ENCODE measurements at places on chromosomes 2 and 18.
A peak's percentile ranks its signal among the peaks of the same experiment; 100 is the strongest.

- DNase-seq, result no peak
Observed at GRCh38 chr2:149692961-149693396, 105.4 kb upstream of the MMADHC start.

DNA sequence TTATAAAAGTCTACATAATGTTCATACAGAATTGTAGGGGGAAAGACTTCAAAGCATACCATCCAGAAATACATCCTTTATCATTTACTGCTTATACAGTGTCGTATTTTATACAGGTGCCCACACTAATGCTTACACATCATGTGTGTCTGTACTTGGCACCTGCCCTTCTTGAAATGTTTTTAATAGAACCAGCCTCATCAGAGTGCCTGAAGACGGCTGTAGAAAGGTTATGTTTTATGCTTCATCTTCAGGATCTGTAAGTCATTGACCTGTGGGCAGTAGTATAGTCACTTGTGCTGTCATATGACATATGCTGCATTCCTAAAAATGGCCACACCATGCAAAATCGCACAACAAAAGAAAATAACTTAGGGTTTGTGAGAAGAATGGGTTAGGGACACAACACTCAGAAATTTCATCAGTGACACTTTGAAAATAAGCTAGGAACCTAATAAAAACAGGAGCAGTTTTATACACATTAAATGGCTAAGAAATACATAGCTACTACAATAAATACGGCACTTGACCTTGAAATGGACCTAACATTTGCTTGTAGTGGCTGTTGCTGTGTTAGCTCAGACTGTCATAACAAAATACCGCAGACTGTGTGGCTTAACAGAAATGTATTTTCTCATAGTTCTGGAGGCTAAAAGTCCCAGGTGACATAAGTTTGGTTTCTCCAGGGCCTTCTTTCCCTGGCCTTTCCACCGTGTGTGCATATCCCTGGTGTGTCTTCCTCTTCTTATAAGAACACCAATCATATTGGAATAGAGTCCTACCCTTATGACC, 112.6 kb downstream of the CERS6 start:
- no peak for DNase-seq

DNA sequence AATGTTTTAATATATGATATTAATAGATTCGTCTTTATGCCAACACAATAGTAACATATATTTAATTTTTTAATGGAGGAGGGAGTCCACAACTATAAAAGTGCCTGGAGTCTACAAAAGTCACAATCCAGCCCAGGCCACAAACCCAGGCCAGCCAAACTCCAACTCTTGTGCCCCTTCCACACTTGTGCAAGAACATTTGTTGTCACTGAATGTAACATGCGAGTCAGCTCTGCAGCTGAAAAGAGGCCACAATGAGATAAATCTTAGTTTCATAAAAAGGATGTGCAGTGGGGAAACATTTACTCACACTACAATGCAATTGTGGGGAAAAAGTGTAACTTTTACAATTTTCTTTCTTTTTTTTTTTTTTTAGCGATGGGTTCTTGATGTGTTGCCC, 110.8 kb downstream of the MCFD2 start:
- DNase-seq, result no peak

GRCh38 chr2:45332094-45332493, 279.0 kb downstream of the SRBD1 start:
- DNase-seq, result no peak

- peak; percentile 95 for DNase-seq
Observed at GRCh38 chr18:49491857-49492693, 5.0 kb upstream of the C18orf32 start.

DNA sequence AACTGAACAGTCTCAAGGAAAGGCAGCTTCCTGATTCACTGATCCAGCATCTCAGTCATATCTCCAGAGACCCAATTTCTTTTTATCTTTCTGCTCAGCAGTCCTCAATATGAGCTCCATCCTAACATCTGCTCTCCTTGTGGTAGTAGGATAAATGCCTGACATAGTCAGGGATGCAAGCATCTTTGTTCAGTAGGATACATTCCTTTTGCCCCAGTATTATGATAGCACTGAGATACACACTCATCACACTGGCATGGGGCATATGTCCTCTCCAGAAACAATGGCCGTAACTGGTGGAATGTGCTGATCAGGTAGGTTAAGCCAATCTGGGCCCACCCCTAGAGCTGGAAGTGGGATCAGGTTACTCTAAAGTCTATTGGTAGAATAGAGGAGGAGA, 207.2 kb downstream of the ETAA1 start:
- DNase-seq, result no peak

- DNase-seq, result no peak
Observed at GRCh38 chr2:186486651-186487647, 889 bp downstream of the ZC3H15 start.

GRCh38 chr2:111930875-111931274, 32.5 kb downstream of the MERTK start:
- no peak for DNase-seq

DNA sequence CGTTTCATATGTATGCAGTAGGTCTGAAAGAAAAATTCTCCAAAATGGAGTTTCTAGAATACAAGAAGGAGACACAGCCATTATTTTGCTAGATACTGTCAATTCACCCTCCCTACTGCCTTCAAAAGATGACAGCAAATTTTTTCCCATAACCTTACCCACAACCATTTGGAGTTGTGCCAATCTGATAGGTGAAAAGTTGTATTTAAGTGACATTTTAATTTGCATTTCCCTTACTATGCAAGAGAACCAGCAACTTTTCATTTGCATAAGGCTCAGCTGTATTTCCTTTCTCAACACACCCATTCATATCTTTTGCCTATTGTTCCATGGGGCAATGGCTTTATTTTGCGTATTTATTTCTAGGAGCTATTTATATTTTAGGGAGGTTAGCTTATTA, 31.4 kb upstream of the IL18RAP start:
- no peak for DNase-seq

DNA sequence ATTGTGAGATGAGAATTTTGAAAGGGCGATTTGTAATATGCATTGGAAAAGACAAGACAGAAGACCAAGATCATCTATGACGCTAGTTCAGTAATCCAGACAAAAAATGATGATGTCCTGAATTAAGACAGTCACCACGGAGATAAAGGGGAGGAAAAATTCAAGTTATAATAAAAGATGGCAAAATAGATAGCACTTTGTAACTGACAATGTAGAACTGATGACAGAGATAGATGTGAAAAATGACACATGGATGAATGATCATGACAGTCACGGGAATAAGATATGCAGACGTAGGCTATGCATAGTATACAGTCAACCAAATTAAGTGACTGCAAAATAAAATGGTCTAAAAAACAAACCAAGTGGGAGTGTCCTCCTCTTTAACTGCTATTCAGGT, 59.2 kb downstream of the SRBD1 start:
- DNase-seq, result no peak

DNA sequence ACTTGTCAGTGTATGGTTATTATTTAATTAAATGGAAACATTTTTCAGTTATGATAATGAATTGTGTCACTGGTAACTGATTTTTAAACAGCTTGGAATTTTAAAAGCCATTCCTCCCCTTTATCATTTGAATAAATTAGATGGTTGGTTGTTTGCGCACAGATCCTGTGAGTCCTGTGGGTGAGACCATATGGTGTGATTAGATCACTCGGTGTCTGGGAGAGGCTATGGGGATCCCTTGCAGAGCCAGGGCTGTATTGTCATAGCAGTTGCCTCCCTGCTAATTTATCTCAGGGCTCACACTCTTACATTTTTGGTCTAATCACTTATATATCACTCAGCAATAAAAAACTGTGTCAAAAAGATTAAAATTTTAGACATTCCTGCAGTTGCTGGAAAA, 133.5 kb downstream of the ASXL3 start:
- no peak for DNase-seq

- no peak for DNase-seq
Observed at GRCh38 chr2:26883956-26884355, 36.0 kb downstream of the DPYSL5 start.

- DNase-seq, result no peak
Observed at GRCh38 chr2:241554610-241555322, 3.8 kb upstream of the BOK start.

DNA sequence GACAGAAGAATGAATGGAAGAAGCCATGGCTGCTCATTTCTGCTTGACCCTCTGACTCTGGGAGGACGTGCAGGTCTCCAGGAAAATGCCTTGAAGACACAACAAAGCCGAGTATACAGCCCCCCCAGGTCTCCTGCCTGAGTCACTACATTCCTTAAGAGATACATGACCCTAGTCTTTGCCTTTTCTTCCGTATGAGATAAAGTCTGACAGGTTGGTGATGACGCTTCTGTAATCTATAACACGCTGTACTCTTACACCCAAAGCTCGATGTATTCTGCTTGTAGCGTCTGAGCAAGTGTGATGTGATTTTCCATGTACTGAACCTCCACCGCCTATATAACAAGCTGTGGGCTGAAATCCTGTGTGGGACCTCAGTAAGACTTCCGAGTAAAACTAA, 77.3 kb downstream of the KCTD1 start:
- DNase-seq, result no peak

GRCh38 chr2:11873356-11874154, 127.1 kb downstream of the LPIN1 start:
- no peak for DNase-seq

DNA sequence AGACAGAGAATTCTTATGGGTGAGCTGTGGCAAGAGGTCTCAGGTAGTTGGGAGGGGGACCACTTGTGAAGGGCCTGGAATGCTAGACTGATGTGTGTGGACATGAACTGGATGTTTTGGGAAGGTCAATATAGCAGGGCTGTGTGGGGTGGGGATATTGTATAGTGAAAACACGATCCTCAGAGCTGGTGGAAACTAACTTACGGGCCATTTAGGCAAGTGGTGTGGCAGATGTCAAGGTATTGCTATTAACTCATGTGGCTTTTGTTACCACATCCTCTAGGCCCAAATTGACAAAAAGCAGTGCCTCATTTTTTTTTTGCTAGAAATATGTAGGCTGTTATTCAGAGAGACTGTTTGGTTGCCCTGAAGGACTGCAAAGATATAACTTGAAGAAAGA, 8.0 kb upstream of the GALNT1 start:
- DNase-seq, result no peak
